ENCODE measurements at places on chromosomes 1 and 21.
A peak's percentile ranks its signal among the peaks of the same experiment; 100 is the strongest.

- no peak for DNase-seq
Observed at GRCh38 chr1:224502459-224503160, 68.0 kb upstream of the WDR26 start.

GRCh38 chr1:54356680-54357147 is 49.5 kb downstream of the SSBP3 start:
- DNase-seq, result no peak

DNA sequence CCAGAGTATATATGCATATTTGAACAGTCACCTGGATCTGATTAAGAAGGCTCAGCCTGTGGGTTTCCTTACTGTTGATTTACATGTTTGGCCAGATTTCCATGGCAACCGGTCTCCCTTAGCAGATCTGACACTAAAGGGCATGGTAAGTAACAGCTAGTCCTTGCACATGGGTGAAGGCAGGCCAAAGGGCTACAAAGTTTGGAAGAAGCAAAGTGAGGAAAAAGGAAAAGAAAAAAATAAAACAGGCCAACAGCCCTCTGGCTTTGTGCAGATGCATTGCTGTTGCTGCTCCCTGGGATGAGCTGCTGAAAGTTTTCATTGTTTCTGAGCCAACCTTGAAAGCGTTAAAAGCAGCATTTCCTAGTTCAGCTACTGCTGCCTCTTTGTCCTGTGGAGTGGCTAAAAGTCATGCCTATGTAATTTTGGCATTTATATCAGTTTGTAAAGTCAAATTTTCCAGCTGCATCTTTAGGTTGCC is 176.5 kb upstream of the HOOK1 start:
- peak; percentile 62 for DNase-seq

DNA sequence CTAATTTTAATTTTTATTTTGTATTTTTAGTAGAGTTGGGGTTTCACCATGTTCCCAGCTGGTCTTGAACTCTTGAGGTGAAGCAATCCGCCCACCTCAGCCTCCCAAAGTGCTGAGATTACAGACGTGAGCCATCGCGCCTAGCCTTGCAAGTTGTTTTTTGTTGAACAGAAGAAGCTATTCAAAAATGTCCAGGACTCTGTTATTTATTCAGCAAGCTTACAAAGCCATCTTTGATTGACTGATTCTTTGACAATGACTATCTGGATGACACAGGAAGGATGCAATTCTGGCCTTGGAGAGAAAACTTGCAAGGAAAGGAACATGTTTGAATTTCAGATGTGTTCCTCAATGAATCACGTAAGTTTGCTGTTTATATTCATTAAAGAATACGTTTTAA is 63.5 kb downstream of the MAP3K7CL start:
- DNase-seq, result no peak

- DNase-seq, result no peak
Observed at GRCh38 chr1:156191292-156191964, 2.5 kb upstream of the SLC25A44 start.

DNA sequence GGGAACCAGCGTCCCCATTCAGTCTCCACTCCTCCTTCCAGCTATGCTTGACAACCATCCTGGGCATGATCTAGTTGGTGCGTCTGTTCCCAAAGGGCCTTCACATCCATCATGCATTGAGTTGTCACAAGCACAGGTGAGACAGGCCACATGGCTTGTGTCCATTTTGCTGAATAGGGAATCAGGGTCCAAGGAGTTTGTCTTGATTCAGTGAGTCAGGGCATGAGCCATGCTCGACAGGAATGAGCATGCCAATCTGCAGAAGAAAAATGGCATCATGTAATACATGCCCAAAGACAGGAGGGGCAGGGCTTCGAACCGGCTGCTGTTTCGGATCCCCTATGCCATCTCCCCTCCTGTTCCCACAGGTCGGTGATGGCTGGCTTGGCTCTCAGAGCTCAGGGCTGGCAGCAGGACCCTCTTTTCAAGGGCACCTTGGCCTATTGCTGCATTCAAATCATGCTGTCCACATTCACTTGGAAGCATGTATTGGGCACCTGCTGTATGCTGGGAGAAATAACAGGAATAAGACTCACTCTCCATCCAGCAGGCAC is 44.5 kb downstream of the PKP1 start:
- DNase-seq, result no peak

GRCh38 chr21:25062061-25062460 is 545.2 kb downstream of the MRPL39 start:
- DNase-seq, result no peak

GRCh38 chr1:115332813-115333608 is 5.0 kb downstream of the NGF start:
- DNase-seq, result peak; percentile 68

DNA sequence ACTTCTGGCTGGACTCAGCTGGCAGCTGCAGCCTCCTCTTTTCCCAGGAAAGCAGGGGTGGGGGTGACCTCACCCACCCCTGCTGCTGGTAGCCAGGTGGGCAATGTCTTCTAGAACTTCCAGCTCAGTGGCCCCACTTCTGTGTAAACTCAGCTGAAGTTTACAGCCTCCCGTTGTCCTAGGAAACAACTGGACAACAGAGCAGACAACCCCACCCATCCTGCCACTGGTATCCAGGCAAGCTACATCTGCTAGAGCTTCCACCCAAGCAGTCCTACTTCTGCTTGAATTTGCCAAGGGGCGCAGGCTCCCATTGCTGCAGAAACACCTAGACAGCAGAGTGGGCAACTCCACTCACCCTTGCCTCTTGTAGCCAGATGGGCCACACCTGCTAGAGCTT is 309.6 kb upstream of the BEND5 start:
- no peak for DNase-seq

DNA sequence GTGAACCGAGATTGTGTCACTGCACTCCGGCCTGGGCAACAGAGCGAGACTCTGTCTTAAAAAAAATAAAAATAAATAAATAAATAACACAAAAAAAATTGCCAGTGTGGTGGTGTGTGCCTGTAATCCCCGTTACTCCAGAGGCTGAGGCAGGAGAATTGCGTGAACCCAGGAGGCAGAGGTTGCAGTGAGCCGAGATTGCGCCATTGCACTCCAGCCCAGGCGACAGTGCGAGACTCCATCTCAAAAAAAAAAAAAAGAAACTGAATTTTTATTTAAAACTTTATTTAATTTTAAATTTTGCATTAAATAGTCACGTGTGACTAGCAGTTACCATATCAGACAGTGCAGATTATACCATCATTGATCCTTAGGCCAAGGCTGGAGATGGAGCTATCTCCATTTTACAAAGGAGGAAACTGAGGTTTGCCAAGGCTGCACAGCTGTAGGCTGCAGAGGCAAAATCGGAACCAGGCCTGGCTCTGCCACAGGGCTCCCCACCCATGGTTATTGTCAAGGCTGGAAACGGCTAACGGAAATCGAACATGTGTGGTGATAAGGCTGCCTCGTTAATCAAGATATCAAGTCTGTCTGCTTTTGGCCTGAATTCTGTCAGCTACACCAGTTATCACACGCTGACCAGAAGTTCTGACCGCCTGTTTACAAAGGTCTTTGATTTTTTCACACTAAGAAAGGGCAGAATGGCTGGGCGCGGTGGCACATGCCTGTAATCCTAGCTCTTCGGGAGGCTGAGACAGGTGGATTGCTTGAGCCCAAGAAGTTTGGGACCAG is 20.5 kb downstream of the HSPG2 start:
- DNase-seq, result no peak

GRCh38 chr21:14943616-14944015 is 121.2 kb downstream of the NRIP1 start:
- DNase-seq, result no peak

- DNase-seq, result peak; percentile 89
Observed at GRCh38 chr1:43835082-43836021, 98.2 kb upstream of the ARTN start.

DNA sequence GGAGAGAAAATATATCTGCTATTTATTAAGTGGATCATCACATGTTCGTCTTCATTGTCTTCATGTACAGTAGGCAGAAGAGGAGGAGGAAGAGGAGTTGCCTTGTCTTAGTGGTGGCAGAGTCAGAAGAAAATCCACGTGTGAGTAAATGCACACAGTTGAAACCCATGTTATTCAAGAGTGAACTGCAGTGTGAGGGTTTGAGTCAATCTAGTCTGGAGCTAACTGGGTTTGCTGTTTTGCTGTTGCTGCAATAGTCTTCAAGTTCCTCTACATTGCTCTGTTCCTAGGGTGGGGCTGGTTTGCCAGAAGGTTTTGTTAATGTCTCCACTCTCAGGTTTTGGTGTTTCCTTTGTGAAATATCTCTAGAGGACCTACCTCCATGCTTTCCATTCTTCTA is 3.1 kb upstream of the CD1A start:
- no peak for DNase-seq

DNA sequence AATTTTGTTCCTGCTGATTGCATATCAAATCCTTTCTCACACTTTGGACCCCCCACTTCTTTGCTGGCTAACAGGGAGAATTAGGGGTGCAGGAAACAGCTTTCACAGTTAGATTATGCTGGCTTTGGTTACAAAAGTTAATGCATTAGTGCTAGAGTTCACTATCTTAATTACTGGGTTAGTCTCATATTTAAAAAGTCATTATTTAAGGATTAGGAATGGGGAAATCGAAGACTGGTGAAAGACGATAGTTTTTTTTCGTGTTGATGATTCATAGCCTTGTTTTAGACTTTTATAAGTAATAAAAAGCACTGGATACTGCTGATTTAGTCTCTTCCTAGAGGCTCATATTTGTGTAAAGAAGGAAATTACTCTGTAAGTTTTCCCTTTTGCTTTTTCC is 11.6 kb downstream of the ST6GALNAC3 start:
- DNase-seq, result no peak

DNA sequence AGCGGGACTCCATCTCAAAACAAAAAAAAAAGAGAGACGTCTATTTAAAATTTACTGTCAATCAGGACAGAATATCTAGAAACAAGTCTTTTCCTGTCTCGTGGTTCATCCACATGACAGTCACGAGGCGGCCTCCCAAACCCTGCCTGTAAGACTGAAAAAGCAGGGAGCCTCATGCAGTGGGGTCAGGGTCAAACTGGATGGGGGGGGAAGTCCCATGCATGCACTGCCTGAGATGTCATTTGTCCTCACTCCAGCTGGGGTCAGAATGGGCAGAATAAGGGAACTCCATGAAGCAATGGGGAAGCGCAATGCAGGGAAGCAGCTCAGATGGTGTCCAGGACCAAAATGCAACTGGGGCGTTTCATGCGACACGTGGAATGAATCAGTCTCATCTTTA is 85.5 kb downstream of the PIK3CD start:
- no peak for DNase-seq

DNA sequence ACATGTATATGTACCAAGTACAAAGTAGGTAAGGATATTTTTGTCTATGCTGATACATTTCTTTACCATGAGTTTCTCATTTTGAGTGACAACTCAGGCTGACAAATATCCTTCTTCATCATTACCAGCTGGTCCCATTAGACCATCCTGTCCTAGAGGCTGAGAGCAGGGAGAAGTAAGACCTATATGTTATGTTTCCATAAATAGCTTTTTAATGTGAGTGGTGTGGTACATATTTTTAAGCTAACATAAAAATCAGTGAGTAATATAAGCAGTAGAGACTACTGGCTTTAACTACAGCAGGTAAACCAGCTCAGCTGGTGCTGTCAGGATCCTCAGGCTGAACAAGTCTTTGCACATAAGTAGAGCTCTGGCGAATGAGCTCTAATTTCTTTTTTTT is 62.4 kb downstream of the CLEC20A start:
- DNase-seq, result no peak

DNA sequence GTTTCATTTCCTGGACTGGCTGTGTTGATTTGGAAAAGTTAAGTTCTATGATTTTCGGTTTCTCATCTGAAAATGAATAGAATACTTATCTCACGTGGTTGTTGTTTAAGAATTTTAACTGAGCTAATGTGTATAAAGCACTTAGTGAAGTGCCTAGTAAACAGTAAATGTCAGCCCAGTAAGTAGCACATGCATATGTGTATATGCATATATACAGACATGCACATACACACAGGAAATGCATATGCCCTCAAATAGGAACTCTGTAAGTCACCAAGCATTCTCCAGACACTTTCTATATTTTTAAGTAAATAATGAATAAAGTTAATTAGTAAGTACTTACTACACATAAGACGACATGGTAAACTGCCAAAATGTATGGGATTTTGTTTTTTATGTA is 128.6 kb downstream of the CLEC20A start:
- no peak for DNase-seq

- DNase-seq, result no peak
Observed at GRCh38 chr1:46456411-46456963, 33.1 kb upstream of the DMBX1 start.

DNA sequence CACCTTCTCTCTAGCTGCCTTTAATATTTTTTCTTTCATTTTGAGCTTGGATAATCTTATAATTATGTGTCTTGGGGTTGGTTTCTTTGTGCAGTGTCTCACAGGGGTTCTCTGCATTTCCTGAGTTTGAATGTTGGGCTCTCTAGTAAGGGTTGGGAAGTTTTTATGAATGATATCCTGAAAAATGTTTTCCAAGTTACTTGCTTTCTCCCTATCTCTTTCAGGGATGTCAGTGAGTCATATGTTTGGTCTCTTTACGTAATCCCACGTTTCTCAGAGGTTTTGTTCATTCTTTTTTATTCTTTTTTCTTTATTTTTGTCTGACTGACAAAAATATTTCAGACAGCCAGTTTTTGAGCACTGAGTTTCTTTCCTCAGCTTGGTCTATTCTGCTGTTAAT is 55.4 kb upstream of the CCDC190 start:
- no peak for DNase-seq

DNA sequence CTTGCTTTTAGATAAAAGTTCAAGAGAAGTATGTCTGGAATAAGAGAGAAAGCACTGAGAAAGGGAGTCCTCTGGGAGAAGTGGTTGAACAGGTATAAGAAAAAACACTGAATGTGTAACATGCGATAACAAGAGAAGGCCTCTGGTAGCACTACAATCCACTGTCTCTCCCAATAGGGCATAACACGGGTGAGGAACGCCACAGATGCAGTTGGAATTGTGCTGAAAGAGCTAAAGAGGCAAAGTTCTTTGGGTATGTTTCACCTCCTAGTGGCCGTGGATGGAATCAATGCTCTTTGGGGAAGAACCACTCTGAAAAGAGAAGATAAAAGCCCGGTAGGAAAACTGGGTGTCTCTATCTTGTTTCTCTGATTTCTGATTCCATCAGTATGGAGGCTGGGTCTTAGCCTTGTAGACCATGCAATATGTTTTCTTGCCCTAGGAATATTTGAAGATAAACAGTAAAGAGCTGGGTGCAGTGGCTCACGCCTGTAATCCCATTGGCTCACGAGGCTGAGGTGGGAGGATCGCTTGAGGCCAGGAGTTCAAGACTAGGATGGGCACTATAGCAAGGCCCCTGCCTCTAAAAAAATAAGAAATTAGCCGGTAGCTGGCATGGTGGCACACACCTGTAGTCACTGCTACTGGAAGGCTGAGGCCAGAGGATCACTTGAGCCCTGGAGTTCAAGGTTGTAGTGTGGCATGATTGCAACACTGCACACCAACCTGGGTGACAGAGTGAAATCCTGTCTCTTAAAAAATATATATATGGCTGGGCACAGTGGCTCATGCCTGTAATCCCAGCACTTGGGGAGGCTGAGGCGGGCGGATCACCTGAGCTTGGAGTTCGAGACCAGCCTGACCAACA is 40.4 kb downstream of the DAP3 start:
- no peak for DNase-seq

- DNase-seq, result no peak
Observed at GRCh38 chr1:13828454-13829151, 128.6 kb downstream of the PRDM2 start.
